ENCODE measurements at places on chromosomes 5 and 9.

DNA sequence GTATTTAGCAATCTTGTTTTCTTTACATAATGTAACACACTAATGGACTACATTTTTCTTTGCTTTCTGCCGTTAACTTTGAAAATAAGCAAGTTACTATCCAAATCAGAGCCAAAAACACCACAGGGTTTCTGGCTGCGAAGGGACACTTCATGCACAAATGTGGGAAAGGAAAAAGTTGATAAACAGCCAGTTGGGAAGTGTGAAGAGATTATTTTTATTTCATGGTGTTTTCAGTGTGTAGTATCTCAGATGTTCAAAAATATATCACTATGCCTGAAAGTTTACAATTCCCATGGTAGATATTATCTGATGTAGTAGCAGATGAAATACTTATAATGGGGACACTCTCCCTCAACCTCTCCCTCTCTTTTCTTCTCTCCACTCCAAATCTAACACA lies 135.3 kb downstream of the CETN3 start:
- no peak for DNase-seq

- no peak for DNase-seq
These were observed 40.9 kb downstream of the INIP start for GRCh38 chr9:112677040-112677439.

GRCh38 chr5:72281764-72282499 lies 38.1 kb downstream of the MRPS27 start:
- no peak for DNase-seq

DNA sequence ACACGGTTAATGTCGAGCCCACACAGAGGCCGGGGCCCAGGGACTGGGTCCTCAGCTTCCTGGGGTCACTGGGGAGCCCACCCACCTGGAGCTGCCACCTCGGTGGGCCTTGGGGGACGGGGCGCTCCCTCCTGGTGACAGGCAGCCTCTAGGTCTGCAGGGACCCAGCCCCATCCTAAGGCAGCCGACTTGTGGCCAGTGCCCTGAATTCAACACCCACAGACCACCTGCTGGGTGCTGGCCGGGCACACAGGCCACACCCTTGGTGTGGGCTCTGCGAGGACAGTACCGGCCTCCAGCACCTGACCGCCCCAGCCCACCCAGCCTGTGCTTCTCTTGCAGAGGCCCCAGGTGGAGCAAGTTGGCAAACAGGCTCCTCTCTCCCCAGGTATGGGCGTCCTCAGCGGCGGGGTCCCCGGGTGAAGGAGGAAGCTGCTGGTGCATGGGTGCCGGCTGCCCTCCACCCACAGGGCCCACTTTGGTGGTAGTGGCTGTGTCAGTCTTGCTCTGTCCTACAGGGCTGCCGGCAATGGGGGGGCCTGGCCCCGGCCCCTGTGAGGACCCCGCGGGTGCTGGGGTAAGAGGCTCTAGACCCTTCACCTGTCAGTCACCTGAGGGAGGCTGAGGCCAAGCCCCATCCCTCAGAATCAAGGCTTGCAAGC lies 8.3 kb downstream of the ENTPD8 start:
- DNase-seq = no peak

GRCh38 chr9:128361296-128361985 lies 9.7 kb upstream of the URM1 start:
- DNase-seq = no peak

GRCh38 chr5:39079147-39079546 lies 4.9 kb upstream of the RICTOR start:
- DNase-seq = no peak

GRCh38 chr9:70013598-70014196 lies 30.0 kb upstream of the MAMDC2 start:
- no peak for DNase-seq

DNA sequence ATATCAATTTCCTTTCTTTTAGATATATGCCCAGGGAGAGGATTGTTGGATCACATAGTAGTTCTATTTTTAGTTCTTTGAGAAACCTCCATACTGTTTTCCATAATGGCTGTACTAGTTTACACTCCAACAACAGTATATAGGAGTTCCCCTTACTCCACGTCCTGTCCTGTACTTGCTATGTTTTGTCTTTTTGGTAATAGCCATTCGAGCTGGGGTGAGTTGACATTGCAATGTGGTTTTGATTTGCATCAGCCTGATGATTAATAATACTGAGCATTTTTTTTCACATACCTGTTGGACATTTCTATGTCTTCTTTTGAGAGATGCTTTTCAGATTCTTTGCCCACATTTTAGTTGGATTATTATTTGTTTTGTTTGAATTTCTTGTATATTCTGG lies 445.9 kb downstream of the NTRK2 start:
- no peak for DNase-seq

GRCh38 chr9:8533681-8534080 lies 734.1 kb upstream of the DMAC1 start:
- DNase-seq = no peak

DNA sequence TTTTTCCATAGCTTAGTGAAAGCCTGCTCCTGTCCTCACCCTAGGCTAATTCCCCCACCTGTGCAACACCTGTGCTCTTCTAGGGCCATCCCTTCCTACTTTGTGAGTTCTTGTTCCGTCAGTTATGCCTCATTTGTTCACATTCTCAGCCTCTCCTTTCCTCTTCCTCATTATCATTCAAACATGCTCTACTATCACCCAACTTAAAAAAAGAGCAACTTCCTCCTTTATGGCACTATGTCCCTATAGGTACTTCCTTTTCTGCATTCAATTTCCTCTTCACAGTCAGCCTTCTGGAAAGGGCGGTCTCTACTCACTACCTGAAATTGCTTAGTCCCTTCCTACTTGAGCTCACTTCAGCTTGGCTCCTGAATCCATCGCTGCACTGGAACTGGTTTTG lies 111.8 kb upstream of the LHFPL2 start:
- no peak for DNase-seq

- no peak for DNase-seq
These were observed 140.6 kb upstream of the PUM3 start for GRCh38 chr9:2984491-2984890.

- DNase-seq = no peak
These were observed 140.9 kb upstream of the DMRT1 start for GRCh38 chr9:700365-701282.

GRCh38 chr5:154627698-154628678 lies 127.2 kb upstream of the LARP1 start:
- DNase-seq = no peak

- DNase-seq = no peak
These were observed 178.8 kb upstream of the ERCC6L2 start for GRCh38 chr9:95696701-95697100.

DNA sequence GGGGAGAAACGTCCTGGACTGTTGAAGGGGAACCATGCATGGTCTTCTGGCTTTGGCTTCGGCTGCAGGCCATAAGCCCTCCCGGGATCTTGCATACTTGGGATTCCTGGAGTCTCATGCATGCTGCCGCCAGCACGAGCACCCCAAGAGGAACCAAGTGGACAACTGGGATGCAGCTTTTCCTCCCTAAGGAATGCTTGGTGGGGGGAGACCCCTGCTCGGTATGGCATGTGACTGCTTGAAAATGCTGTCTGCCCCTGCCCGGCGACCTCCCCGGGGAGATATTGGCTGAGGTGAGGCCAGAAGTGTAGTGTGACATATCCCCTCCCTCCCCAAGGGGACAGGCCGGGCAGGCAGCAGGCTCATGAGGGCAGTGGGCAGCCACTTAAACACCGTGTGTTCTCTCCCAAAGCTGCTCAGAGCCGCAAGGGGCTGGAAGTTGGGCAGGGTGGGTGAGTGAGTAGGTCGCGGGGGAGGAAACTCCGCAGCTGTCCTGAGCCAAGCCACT lies 15.7 kb downstream of the TMEM171 start:
- DNase-seq = no peak

GRCh38 chr9:91302831-91303230 lies 58.9 kb downstream of the AUH start:
- DNase-seq = no peak

GRCh38 chr5:55437859-55438206 lies 96.9 kb downstream of the PLPP1 start:
- DNase-seq = no peak

- no peak for DNase-seq
These were observed 82.3 kb downstream of the SECISBP2 start for GRCh38 chr9:89400403-89401116.

GRCh38 chr5:98004463-98004862 lies 769.0 kb upstream of the RGMB start:
- DNase-seq = no peak

GRCh38 chr5:9775339-9775738 lies 145.2 kb upstream of the TAS2R1 start:
- DNase-seq = no peak

- DNase-seq = no peak
These were observed 3.3 kb downstream of the CCT5 start for GRCh38 chr5:10253390-10253789.

DNA sequence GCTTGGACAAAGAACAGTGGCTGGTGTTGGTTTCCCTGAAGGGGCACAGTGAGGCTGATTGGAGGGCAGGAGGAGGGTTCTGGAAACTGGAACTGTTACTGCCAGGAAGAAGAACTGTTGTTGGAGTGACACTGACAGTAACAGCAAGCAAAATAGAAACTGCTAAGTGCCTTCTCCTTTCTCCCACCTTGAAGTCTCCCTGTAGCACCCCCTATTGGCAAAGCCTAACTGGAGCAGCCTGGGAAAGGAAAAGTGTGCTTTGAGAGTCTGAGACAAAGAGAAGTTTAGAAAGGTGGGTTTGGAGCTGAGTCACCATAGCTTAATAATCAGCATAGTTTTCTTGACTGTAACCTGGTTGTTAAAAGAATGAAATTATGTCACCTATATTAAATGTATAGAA lies 2.5 kb upstream of the TMEM174 start:
- no peak for DNase-seq

DNA sequence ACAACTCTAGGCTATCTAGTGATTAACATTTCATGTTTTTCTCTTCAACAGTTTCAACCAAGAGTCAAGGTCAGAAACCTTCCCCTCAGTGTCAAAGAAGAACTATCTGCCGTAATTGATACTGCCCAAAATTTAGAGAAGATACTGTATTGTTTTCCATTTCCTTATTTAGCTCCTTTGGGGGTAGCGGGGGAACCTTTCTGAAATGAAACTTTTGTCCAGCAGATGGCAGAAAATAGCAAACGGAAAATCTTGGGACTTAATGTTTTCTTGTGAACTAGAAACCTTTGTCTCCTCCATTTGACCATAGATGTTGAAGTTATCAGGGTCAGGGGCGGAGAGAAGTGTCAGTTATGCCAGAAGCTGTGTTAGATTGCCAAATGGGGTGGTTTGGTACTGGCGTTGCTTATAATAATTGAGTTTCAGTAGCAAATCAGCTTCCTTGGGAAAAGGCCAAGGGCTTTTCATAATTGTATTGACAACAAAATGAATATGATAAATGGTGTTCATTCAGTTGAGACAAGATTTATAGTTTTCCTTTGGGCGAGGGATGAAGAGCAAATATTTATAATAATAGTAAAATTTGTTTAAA lies 101.7 kb upstream of the TLX3 start:
- DNase-seq = no peak

- no peak for DNase-seq
These were observed 34.7 kb downstream of the SHOC1 start for GRCh38 chr9:111759762-111760639.

DNA sequence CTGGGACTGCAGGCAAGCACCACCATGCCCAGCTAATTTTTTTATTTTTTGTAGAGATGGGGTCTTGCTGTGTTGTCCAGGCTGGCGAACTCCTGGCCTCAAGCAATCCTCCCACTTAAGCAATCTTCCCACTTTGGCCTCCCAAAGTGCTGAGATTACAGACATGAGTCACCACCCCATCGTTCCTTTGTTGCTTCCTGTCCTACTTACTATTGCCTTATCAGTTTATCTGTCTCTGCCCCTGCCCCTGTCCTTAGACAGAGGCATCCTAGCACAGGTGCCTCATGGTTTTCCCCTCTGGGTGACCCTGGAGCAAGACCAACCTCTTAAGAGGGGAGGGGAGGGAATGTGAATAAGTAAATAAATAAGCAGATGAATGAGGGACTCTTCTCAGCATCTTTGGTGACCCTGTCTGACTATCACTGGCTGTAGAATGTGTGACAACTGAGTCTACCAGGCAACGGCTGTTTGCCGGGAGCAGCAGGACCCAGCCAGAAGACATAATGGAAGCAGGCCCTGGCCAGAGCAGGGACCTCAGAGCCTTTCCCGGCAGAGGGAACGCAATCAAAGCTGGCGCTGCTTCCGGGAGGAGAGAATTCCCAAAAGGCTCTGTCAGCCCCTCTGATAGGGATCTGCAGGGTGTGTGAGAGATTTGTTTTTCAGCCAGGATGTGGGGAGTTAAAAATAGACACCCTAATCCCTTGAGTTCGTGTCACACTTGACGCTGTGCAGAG lies 43.8 kb upstream of the DAB2IP start:
- no peak for DNase-seq

DNA sequence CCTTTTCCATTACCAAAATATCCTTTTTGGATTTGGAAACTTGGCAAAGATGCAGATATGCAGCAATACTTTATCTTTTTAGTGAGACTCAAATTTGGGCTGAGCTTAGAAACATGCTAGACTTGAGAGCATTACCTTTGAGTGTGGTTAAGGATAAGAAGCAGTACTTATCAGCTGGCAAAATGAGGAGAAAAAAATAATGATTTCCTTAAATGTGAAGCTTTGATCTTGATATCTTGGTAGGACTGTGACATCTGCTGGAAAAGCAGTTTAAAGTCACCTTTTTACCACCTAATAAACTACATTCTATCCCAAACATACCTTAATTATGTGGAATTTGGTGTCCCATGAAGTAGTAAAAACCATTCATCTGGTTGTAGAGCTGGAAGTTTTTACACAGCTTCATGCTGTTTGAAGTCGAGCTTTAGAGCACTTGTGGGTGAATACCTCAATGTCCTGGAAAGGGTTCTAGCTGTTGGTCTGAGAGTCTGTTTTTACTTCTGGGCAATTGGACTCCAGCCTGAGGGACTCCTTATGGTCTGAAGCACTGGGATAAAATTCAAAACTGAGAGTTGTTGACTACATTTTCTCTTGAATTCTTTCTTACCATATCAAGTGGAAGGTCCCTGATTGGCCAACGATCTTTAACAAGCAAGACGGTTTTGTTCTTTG lies 53.4 kb downstream of the LRRC70 start:
- DNase-seq = no peak

DNA sequence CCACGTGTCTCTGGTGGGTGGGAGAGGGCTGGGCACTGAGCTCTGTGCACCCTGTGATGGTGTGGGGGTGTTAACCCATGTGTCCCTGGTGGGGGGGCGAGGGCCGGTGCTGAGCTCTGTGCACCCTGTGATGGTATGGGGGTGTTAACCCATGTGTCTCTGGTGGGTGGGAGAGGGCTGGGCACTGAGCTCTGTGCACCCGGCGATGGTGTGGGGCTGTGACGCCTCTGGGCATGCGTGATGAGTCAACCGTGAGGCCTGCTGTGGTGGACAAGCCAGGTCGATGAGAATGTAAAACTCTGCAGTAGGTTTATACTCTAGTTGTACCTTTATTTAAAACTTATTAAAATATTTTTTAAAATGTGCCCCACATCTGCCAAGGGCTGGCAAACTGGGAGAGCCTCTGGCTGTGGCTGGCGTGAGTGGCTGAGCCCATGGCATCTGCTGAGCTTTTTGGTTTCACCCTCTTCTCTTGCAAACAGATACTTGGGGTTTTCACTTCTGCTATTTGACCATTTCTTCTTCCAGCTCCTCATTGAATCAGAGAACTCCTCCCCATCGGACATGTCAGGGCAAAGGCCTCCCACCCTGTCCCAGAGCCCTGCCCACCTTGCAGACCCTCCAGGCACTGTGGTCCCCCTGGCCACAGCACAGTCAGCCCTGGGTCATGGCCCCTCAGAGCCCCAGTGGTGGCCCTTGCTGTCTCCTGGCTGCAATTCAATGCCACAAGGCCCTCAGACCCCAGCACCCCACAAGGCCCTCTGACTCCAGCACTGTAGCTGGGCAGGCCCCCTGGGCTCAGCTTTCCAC lies 18.5 kb upstream of the EXOC3 start:
- DNase-seq = no peak

All from stimulated activated CD8-positive, alpha-beta memory T cell treated with anti-CD3 and anti-CD28 coated beads, Interleukin-4, amount 100 ng/mL, for 4 hours (primary cell).